ENCODE measurements at places on chromosomes 6 and 20. TPM values are rescaled to one million over a fixed set of nuclear protein-coding genes. Genes with fewer than 3 reads are reported as not detected.

Gene SOX12
- total RNA-seq = 3.1 TPM

Gene THBS2
- 194 TPM for total RNA-seq

Gene CYP21A2
- total RNA-seq = not detected

Gene RGS17
- total RNA-seq = 0.20 TPM

Gene ZNF391
- total RNA-seq = 3.3 TPM

Gene SLC2A10
- total RNA-seq = 13.2 TPM

Gene NR2E1
- not detected for total RNA-seq

Gene PAX1
- total RNA-seq = not detected

GRCh38 chr6:119148825-119149525 is 70.5 kb upstream of the FAM184A start:
- no peak for DNase-seq

DNA sequence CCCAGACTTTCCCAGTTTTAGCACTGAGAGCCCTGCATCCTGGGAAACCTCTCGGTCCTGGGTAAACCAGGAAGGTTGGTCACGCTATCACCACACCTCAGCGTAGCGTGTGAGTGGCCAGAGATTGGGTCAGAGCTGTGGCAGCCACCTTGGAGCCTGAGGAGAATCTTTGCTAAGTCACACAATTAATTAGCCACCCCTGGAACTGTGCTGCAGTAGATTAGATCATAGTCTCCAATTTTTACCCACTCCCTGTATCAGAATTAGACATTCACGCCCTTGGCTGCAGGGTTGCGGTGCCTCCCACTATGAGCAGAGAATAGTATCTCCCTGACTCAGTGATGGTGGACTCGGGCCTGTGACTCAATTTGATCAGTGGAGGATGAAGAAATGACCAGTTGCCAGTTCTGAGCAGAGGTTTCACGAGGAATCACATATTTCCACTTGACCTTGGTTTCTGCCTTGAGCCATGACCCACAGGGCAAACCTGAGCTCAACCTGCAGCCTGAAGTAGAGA is 6.0 kb upstream of the PTGIS start:
- peak; percentile 79 for DNase-seq

GRCh38 chr6:8556370-8557013 is 121.1 kb upstream of the SLC35B3 start:
- peak; percentile 39 for DNase-seq

DNA sequence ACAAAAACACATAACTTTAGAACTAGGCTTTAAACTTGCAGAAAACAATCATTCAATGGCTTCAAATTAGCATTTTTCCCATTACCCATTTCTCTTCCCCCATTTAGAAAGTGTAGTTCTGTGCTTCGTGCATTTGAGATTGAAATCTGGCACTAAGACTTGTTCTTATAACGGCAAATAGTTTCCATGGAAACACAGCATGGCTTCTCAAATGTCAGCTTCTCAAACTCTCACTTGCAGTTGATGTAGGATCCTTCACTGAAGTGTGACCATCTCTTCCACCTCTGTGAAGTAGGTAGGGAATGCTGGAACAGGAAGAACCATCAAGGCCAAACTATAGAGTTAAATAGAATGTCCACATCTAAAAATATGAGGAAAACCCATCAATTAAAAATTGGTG is 52.2 kb downstream of the MANEA start:
- DNase-seq = no peak

GRCh38 chr6:166664135-166664534 is 37.1 kb upstream of the RPS6KA2 start:
- peak; percentile 60 for DNase-seq

- peak; percentile 36 for DNase-seq
These were observed 32.0 kb downstream of the POM121L2 start for GRCh38 chr6:27280064-27280539.

- DNase-seq = no peak
These were observed 31.6 kb upstream of the LY86 start for GRCh38 chr6:6556738-6557503.

DNA sequence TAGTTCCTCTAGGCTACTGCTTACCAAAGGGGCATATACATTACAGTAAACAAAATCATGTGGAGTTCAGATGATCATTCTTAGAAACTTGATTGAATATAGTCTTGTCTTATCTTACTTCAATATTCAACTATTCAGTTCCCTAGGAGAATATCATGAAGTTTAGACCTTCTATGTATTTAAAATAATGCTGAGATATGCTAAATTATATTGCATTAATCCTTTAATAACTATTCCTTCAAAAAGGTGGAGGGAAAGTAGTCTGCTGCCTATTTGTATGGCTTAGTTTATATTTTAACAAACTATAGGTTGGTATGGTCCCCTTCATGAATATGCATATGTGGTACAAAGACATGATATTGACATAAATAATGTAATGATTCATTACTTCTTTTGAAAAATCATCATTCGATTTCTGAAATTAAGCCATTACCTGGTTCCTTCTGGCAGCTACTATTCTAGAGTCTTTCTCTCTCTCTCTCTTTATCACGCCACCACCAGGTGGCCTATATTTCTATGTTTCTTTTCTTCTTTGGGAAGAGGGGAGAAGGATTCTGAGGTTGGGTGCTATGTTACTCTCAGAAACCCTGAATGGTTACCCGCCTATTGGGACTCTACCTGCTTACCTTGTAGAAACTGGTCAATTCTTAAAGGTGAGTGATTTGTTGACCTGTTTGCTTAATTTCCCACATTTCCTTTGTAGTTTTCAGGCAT is 855.8 kb downstream of the HACE1 start:
- DNase-seq = no peak

GRCh38 chr20:17822039-17822438 is 122.3 kb downstream of the BANF2 start:
- no peak for DNase-seq

DNA sequence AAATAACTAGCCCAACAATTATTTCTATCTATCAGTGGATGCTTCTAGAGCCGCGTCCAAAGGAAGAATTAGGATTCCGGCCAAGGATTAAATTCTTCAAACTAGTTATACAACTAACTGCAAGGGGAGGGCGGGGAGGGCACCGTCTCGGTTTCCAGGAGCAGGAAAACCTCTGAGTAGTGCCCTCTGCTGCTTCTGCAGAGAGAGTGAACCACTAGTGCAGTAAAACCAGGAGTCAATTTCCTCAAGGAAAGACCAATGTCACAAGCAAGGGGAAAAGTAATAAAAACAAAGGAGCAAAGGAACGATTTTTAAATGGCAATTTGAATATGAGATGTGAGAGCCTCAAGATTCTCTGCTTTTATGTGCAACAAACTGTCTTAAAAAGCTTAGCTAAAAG is 16.5 kb upstream of the UBE2J1 start:
- DNase-seq = peak; percentile 17

- DNase-seq = no peak
These were observed 98.3 kb upstream of the FRMD1 start for GRCh38 chr6:168177103-168177891.

- DNase-seq = no peak
These were observed 10.7 kb downstream of the ZBTB24 start for GRCh38 chr6:109472132-109472995.

DNA sequence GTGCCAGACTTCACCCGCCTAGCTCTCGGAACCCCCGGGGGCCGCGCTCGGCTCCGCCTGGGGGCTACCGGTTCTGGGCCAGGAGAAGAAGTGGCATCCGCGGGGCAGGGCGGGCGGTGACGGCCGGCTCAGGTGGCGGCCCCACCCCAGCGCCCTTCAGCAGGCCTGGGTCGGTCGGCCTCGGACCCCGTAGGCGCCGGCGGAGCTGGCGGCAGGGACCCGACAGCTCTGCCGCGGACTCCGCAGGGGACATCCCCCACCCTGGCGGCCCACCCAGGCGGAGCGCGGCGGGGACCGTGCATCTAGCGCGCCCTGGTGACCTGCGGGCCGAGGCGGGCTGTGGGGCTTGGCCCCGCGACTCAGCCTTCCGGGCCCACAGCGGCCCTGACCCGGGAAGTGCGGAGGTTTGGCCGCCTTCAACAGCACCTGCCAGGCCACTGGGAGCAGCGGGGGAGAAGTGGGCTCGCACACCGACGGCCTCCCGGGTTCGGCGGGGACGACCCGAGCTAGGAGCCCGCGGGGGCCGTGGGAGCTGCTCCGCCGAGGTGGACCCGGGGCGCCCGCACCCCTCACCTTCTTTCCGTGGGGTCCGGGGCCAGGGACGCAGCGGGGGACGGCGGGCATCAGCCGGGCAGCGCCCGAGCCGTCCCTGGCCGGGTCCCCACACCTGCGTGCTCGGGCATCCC is 87.1 kb downstream of the TMEM242 start:
- no peak for DNase-seq

GRCh38 chr6:127115084-127115655 is 3.3 kb upstream of the RSPO3 start:
- DNase-seq = peak; percentile 19
